ENCODE measurements at places on chromosomes 7 and 10.

DNA sequence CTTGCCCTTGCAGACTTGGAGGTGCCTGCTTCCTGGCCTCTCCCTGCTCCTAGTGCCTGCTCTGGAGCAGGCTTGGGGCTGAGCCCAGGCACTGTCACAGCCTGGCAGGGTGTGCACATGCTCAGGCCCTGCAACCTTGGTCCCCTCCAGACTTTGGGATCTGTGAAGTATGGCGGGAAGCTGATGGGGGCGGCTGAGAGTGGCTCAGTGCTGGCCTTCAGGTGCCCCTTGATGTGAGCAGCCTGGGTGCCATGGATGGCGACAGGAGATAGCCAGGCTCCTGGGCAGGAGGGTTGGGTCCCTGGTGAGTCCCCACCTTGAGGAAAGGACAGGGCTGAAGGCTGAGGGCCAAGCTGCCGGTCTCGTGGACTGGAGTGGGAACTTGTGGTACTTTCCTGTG is 700.4 kb upstream of the KCND2 start:
- no peak for DNase-seq

- no peak for DNase-seq
Measured at GRCh38 chr7:158320328-158320727, 267.3 kb downstream of the PTPRN2 start.

GRCh38 chr7:123494193-123494796 is 40.1 kb downstream of the IQUB start:
- peak; percentile 72 for DNase-seq

GRCh38 chr10:119306986-119307392 is 99.6 kb downstream of the GRK5 start:
- no peak for DNase-seq

DNA sequence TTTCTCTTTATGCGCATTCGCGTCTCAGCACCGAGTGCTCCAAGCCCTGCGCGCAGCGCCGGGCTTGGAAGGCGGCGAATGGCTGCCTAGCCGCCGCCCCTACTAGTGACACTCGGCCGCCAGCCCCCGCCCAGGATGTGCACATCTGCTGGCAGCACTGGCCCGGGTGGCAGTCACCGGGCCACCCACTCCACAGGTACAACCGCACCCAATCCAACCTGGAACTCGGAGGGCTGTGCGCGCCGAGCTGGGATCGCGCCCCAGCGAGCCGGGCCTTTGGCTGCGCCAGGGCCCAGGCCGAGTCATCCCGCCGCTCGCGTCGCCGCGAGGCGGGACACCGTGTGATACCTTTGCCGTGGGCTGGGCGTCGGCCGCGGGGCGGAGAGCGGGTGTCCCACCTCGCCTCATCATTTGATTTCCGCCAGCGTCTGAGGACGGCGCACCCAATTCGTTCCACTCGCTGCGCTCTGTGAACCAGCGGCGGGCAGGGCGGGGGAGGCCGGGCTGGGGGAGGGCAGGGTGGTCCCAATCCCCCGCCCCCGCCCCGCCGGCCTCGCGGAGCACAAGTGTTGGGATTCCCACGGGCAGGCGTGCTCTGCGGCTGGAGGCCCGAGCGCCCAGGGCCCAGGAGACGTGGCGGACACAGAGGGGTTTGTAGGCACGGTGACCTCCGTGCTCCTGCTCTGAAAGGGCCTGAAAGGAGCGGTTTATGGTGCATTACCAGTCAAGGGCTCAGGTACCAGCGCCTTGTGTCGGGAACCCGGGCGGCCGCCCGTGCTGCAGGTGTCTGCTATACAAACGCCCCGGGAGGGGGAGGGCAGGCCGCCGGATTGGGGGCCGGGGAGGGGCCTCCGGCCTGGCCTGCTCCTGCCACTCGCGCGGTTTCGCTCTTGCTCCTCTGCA is 17.8 kb upstream of the PTF1A start:
- DNase-seq: no peak

GRCh38 chr10:10845185-10845584 is 172.5 kb upstream of the CELF2 start:
- no peak for DNase-seq

DNA sequence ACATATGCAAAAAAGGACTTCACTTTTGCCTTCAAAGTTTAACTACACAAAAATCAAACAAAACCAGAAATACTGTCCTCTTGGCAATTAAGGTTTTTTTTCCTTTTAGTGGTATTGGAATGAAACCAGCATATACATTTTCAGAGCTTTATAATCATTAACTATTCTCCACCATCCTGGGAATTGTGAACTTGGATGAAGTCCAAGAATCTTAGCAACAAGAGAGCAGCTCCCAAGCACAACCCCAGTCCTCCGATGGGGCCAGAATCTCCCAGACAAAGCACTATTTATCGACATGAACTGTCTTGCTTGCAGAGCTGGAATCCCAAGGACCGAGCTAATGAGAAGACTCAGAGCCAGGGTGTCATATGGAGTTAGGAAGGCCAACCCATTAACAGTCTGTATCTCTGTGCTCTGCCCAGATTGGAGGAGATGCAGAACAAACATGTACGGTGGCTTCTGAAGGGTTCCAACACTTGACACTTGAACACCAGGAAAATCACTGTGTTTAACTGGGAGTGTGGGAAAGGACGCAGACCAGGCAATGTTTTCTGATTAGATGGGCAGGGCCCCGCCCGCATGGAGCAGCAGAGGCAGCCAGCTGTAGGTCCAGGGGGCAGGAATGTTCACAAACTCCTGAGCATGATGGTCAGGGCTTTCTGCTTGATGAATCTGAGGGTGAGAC is 35.5 kb downstream of the PPP1R3C start:
- DNase-seq: no peak

- DNase-seq: no peak
Measured at GRCh38 chr7:74311305-74311744, 22.1 kb downstream of the CLIP2 start.

- DNase-seq: no peak
Measured at GRCh38 chr7:19051767-19052375, 65.6 kb downstream of the TWIST1 start.

DNA sequence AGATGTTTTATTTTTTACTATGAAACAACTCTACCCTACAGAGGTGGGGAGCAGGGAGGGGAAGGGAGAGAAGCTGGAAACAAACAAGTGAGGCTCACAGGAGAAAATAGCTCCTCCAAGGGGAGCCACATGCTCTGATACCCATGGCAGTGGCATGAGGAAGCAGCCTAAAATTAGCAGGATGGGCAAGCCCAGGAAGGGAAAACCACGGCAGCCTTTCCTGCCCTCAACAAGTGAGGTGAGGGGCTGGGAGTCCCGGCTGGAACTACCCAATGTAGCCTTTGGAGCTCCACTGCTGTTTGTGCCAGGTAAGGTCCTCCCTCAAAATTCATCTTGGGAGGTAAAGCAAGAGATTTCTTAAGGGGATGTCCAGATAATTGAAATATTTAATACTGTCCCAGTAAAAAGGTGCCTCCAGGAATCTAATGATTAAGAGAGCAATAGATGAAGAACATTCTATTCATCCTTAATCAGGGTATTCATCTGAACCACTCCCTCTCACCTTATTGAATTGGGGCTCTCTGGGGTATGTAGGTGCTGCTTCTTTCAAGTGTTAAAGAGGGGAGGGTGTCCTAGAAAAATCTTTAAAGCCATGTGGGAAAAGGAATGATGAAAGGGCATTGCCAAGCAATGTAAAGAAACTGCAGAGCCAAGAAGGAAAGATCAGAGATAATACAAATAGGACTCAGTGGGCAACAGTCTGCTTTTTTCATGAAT is 12.8 kb upstream of the HERC4 start:
- no peak for DNase-seq

DNA sequence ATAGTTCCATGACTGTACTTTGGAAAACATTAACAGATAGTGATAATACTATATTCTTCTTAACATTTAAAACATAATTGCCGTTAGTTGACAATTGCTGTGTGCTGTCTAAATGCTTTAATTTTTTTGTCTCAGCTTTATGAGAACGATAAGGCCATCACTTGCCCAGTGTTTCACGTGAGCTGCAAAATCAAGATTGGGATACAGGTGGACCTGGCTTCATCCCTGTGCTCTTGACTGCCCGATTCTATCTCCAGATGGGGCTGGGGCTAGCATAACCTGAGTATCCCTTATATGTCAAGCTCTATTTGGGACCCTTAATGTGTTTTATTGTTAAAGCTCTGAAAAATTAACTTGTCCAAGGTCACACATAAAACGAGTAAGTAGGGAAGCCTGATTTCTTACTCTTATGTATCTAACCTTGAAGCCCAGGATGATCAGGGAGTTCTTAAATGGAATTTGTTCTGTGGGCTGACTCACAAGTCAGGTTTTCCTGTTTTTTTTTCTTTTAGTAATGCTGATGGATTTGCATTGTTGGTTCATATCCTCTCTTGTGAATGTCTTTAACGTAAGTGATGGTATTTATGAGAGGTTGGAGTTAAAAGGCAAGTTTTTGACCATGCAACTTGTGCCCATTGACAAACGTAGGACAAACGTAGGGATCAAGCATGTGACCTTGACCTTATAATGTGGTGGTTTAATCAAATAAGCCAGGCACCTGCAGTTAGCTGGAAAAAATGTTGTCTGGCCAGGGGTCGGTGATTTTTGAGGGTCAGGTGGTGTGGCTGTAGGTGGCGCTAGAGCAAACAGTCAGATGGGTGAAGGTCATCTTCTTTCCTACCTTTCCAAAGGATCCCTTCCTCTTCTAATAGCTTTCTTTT is 3.6 kb downstream of the PRKAR2B start:
- no peak for DNase-seq

DNA sequence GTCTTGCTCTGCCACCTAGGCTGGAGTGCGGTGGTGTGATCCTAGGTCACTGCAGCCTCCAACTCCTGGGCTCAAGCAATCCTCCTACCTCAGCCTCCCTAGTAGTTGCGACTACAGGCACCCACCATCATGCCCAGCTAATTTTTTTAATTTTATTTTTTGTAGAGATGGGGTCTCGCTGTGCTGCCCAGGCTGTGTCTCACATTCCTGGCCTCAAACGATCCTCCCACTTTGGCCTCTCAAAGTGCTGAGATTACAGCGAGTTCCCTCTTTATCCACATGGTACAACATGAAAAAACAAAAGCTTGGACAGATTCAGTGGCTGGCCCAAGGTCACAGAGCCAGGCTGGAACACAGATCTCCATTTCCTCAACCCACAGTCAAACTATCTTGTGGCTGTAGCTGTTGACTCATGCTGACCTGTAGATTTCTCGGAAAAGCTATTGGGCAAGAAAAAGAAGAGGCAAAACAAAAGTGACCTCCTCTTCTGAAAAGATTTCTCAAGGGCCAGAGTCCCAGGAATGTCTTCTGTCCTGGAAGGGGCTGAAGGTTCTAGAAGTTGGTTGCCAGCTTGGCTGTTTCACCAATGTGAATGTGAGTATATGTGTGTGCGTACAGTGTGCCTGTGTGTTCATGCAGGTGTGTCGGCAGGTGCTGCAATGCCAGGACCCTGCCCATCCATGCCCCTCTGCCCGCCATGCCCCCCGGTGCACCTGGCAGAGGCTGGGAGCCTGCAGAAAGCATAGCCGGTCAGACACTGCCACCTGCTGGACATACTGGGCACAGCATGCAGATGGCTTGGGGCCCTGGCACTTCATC is 28.4 kb downstream of the TMEM130 start:
- peak; percentile 76 for DNase-seq

DNA sequence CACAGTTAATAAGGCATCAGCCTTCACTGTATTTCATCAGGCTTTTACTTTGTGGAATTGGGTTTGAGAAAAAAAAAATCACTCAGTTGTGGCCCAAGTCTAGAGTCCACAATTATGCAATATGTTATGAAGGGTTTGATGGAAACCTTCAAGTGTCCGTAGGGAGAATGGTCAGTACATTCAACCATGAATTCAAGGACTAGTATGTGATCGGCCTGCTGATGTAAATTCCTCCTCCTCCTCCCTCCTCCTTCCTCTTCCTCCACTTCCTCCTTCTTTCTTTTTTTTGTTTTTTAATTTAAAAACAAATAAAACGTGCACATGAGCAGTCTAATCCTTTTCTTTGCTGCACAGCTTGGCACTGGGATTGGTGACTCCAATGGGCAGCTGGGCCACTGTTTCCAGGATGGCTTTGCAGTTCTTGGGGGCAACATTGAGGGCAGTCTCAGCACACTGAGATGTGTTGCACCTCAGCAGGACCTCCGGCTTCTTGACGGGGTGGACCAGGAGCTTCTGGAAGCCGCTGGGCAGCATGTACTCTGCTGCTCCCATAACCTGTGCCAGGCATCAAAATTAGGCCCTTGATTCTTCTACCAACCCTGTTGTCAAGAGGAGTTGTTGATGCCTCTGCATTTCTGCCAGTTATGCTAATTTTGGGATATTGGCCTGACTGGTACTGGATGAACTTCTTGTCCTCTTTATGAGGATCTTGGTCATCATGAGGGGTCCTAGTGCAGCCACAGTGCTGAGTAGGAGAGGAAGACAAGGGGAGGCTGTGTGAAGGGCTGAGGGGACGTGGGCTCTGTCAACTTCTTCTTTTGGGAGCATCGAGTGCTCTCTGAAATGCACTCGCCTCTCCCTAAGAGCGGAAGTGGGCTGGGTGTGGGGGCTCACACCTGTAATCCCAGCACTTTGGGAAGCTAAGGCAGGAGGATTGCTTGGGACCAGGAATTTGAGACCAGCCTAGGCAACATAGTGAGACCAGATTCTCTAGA is 9.3 kb upstream of the IL2RA start:
- DNase-seq: no peak

GRCh38 chr10:86215712-86216111 is 150.9 kb downstream of the GRID1 start:
- DNase-seq: peak; percentile 2

DNA sequence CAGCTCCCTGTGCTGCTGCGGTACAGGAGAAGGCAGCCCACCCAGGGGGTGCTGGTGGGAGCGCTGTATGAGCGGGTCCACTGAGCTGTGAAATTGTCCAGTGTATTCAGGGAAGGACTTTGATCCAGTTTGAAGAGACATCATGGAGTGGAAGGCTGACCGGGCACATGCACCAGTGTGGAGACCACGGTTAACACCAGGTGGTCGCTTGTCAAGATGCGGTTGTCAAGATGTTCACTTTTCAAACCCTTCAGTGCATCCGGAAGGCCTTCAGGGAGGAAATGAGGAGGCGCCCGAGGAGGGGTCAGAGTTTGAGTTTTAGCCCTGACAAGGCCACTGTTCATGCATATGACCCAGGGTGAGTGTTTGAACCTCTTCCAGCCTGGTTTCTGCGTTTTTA is 6.1 kb downstream of the DOCK1 start:
- DNase-seq: no peak

- peak; percentile 35 for DNase-seq
Measured at GRCh38 chr10:34305189-34305588, 509.9 kb downstream of the PARD3 start.

- DNase-seq: no peak
Measured at GRCh38 chr7:70210200-70210935, 612.1 kb downstream of the AUTS2 start.

DNA sequence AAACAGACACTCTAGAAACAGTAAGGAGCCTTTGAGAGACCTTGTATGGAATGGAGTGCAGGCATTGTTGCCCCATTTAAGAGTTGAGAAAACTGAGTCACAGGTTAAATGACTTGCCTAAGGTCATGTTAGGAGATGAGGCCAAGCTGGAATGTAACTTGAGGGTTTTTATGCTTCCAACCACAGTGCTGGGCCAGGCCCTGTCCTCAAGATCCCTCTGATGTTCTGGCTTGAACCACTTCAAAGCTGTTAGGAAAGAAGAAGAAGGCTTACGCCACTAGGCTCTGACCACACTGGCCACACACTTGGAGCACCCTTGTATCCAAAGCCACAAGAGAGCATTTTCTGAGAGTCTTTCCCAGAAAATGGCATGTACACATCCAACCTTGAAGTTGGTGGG is 42.7 kb downstream of the PLAU start:
- DNase-seq: no peak

- no peak for DNase-seq
Measured at GRCh38 chr7:101537205-101537604, 91.9 kb downstream of the MYL10 start.

- peak; percentile 73 for DNase-seq
Measured at GRCh38 chr7:56074371-56074791, 10.3 kb downstream of the SUMF2 start.
